Calu3 (cell line): ENCODE measurements at places on chromosomes 7 and 10. TPM values are rescaled to one million over a fixed set of nuclear protein-coding genes. Genes with fewer than 3 reads are reported as not detected.

ERVW-1 gene
- total RNA-seq: not detected in 2 replicates

GRCh38 chr7:137753067-137753466 lies 93.7 kb downstream of the DGKI start:
- DNase-seq: no peak

GRCh38 chr7:92259062-92259461 lies 13.3 kb downstream of the ANKIB1 start:
- no peak for DNase-seq

MDFIC gene
- total RNA-seq: 12.5 and 13.0 TPM in 2 replicates

DNA sequence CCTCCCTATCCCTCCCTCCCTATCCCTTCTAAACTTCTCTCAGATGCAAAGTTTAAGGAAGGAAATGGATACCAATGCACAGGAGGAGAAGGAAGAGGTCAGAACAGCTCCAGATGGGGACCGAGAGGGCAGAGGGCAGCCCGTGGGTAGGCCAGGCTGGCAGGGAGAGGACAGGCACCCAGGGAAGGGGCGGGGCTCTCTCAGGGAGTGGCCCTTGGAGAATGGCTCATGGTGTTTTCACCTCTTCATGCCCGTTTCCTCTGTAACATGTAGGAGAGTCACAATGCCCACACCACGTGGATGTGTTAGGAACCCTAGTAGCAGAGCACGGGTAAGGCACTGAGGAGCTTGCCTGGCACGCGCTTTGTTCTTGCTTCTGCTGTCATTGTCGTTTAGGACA lies 264.5 kb downstream of the CELF2 start:
- DNase-seq: no peak
